Cerebellum (tissue), 4 donors: ENCODE measurements at places on chromosomes 11 and 22. TPM values are rescaled to one million over a fixed set of nuclear protein-coding genes. Genes with fewer than 3 reads are reported as not detected.

GRCh38 chr11:9826390-9826789, 162.5 kb downstream of the SWAP70 start:
- no peak for DNase-seq

GRCh38 chr11:104995001-104995408, 26.6 kb upstream of the CASP4 start:
- DNase-seq, result no peak

GRCh38 chr11:45321669-45322068, 35.5 kb upstream of the SYT13 start:
- DNase-seq, result no peak

The CEP126 gene
- 10.0 TPM for total RNA-seq

DNA sequence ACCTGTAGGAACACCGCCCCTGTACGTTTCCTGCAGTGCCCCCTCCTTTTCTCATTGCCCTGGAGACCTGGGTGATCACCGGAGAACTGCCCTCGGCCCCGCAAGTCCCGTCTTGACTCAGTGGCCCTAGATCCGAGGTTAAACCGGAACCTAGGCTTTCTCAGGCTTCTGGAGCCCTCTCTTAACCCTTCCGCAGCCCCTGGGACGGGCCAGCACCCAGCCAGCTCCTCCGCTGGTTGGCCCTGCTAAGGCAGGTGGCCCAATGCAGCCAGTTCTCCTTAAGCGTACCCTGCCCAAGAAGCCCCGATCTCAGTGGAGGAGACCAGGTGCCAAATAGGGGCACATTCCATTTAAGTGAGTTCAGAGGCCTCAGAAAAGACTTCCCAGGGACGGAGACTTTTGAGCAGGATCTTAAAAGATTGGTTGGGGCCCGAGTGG, 776 bp downstream of the NLRX1 start:
- DNase-seq, result peak; percentile 40

GRCh38 chr11:78415338-78415737, 2.3 kb downstream of the GAB2 start:
- DNase-seq, result no peak
